EL (cell line): ENCODE measurements at places on chromosomes 16 and 17.

DNA sequence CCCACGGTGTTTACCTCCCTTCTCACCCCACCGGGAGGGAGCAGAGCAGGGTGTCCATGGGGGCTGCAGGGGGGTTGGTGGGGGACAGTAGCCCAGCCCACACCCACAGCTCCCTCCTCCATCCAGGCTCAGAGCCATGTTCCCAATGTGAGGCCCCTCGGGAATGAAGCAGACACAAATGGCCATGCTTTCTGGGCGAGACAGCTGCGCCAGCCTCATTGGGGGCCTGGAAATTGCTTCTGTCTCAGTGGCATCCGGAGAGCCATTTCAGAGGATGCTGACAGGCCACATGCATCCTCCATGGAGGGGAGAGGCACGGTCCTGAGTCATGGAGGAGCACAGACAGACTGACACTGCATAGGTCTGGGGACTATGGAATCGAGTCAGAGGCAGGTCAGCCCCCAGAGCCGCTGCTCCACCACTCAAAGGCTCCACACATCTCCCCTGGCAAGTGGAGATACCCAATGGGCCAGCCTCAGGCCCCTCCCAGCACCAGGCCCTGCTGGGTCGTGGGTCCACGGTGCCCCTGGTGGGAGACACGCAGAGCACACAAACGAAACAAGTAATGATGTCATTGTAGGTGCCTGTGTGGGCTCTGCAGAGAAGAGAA lies 59.6 kb upstream of the ENPP7 start:
- no peak for DNase-seq

DNA sequence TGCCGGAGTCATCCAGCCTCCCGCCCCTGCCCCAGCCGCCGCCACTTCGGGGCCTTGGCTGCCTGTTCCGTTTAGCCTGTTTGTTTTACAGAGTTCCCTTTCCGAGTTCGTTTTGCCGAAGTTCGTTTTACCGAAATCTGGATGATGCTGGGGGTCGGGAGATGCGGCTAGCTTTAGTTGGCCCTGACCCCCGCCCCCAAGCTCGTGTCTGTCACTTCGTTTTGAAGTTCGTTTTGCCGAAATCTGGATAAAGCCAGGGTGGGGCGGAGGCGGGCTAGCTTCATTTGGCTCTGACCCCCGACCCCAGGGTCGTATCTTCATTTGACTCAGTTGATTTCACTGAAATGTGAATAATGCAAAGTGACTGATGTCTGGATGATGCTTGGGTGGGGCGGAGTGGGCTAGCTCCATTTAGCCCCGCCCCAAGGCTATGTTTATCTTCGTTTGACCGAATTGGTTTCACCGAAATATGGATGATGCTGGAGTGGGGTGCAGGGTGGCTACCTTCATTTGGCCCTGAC lies 591 bp downstream of the PSMD7 start:
- peak; percentile 44 for DNase-seq

- no peak for DNase-seq
Measured at GRCh38 chr16:75333721-75334163, 82.3 kb upstream of the BCAR1 start.

DNA sequence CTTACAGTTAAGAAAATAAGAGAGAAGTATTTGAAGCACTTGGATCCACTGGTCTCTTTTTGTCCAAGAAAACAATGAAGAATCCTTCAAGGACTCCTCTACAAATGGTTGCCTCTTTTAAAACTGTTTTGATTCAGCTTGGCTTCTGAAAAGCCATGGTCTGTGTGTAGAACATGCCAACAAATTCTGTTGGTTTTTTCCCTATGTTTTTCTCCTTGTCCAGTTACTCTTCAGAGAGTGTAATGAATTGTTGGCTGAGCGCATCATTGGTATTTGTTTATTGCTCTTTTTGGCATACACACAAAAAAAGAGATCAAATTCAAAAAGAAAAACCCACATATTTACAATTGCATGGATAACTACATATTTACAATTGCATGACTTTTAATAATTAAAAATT lies at the start of gene ABCA10:
TSS of gene ABCA10 (minus strand) at position 249 of the 400 bp plus-strand sequence. CDS start 3,466 bp downstream, outside the sequence.
- no peak for DNase-seq

GRCh38 chr17:40558890-40559563 lies 6.2 kb downstream of the CCR7 start:
- no peak for DNase-seq

- peak; percentile 14 for DNase-seq
Measured at GRCh38 chr17:78041386-78042179, 83.1 kb downstream of the TNRC6C start.

DNA sequence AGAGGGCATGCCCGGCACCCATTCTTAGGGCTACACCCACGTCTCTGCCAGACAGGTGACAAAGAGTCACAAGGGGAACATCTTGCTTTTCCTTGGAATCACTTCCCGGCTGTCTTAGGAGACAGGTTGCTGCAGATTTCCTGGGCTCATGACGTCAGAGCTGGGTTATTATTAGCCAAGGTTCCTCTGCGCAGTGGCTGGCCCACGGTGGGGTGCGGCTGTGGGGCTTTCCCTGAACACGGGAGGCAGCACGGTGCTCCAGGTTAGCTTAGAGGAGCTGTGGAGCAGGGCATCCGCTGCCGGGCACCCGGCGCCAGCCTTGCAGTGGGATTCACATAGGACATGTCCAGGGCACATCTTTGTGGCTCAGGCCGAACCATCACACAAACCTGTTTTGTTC lies 118.0 kb upstream of the PLCG2 start:
- no peak for DNase-seq

DNA sequence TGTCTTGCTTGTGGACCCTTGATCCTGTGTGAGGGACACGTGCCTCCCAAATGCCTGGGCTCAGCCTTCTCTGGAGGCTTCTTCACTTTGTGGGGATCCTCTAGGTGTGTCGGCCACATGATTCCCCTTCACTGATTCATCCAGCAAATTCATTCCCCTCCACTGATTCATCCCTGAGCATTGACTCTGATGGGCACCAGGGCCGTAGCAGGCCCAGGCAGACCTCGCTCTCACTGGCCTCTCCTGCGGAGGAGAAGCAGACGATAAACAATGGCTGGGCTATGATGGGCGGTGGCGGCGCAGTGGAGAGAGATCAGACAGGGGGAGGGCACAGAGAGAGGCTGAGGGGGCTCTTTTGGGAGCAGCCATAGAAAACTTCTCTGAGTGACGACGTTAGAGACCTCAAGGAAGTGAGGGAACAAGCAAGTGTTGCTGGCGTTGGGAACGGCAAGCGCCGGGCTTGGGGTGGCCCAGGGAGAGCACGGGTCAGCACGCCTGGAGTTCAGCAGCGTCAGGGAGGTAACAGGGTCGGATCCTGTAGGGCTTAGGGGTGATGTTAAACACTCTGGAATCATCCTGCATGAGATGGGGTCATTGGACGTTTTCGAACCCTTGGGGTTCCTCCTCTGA lies 17.5 kb upstream of the RPTOR start:
- peak; percentile 71 for DNase-seq

- no peak for DNase-seq
Measured at GRCh38 chr17:15955793-15956541, 11.0 kb downstream of the ADORA2B start.

GRCh38 chr17:81123052-81124048 lies 42.0 kb upstream of the PVALEF start:
- DNase-seq = no peak

DNA sequence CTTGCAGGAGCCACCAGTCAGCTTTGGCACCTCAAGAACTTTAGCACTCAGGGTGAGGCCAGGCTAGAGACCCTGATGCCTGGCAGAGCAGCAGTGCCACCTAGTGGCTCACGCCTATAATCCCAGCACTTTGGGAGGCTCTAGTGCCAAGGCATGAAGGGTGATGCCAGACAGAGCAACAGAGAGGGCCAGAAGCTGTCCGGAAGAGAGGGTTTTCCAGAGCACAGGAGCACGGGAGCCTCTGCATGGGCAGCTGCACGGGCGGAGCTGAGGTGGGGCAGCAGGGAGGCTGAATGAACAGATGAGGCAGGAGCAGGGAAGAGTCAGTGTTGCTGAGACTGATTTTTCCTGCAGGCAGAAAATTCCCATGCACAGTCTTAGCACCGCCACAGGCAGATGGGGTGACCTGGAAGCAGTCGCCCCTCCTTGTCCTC lies 38.9 kb downstream of the MYH3 start:
- DNase-seq = peak; percentile 73

DNA sequence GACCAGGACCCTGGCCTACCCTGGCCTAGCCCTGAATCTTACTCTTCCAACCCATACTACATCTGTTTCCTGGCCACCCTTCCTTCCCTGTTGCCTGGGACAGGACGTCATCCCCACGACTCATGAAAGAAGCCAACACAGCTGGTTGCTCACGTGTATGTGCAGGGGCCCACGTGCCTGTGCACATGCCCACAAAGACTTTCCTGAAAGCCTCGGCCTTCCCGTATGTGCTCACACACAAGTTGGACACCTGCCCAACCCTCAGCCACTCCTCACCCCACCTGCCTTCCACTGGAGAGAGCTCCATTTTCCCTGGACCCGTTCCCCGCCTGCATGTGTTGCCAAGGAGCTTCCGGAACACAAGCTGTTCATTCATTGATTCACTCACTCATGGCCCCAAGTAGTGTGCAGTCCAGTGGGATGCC lies 7.0 kb downstream of the PLXDC1 start:
- DNase-seq = peak; percentile 75

GRCh38 chr17:58585554-58585953 lies 71.1 kb upstream of the MTMR4 start:
- DNase-seq = no peak

- no peak for DNase-seq
Measured at GRCh38 chr17:44466339-44466738, 36.9 kb downstream of the GPATCH8 start.

- peak; percentile 100 for DNase-seq
Measured at GRCh38 chr16:75305364-75306098, 54.1 kb upstream of the BCAR1 start.

GRCh38 chr17:40452921-40453378 lies 9.7 kb downstream of the IGFBP4 start:
- DNase-seq = peak; percentile 70

- DNase-seq = peak; percentile 47
Measured at GRCh38 chr17:71970312-71970711, 150.5 kb upstream of the SOX9 start.

- peak; percentile 48 for DNase-seq
Measured at GRCh38 chr17:64024781-64025731, 4.6 kb upstream of the ICAM2 start.

GRCh38 chr17:7582396-7583252 lies 1.0 kb upstream of the MPDU1 start:
- DNase-seq = no peak

DNA sequence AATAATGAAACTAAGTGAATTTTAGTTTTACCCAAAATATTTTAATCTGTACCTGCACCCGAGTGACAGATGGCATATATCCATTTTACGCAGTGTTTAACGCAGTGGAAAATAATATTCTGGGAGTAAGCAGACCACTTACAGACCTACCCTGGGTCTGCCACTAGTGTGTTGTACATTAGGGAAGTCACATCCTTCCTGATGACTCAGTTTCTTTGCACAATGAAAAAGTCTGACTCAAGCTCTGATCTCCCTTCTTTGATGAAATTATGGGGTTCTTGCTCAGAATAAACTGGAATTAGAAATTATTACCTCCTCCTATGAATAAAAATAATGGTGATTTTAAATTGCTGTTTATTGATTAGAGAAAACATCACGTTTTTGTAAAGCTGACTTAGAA lies 123.2 kb upstream of the AXIN2 start:
- DNase-seq = no peak

GRCh38 chr17:21171309-21171922 lies 42.5 kb downstream of the TMEM11 start:
- no peak for DNase-seq

DNA sequence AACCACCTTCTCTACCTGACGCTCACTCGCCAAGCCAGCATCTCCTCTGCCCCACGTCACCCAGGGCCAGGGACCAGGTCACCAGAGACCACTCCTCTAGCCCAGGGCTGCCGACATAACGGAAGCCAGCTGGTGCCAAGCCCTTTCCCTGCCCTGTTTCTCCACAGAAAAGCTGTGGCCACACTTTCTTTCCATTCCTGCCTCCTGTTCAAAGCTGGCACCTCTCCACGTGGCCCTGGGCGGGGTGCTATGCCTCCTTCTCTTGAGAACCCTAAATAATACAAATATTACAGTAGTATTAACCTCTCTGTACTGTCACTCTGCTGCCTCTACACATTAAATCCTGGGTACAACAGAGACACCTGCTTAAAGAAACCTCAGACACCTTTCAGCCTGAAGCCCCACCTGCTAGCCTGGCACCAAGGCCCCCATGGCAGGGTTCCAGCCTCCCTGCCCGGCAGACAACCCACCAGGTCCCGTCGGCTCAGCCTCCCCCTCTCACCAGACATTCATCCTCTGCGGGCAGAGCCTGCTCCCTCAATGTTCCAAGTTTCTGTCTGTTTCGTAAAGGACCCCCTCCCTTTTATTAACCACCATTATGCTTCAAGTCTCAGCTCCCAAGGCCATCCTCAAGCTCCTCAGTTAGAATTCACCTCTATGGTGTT lies 62.3 kb downstream of the TIMM22 start:
- no peak for DNase-seq
